Fibroblast of pulmonary artery (primary cell): ENCODE measurements at places on chromosomes 5 and 9.
A peak's percentile ranks its signal among the peaks of the same experiment; 100 is the strongest.

DNA sequence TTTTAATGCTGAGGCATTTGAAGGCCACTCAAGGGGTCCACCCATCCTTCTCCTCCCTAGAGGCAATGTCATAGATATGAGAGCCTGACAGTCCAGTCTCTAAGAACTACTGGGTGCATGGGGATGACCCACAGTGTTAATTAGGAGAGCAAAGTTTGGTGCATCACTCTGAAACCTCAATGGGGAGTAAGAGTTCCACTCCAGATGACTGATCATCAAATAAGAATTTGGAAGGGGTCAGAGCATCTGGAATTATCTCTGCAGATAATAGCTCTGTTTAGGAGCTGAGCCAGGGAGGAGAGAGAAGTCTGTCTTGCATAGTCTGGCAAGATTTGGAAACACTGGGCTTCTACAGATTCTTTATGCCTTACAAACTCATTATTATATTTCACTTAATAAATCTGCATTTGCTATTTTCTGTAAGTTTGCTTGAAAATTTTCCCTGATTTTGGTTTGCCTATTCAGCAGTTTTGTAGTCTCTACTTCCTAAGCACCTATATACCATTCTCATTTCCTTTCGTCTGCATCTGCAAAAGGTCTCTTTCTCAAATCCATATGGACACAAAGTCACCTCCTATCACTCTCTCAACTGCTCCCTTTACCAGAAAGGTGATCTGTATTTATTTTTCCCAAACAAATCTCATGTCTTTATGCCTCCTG is 27.7 kb downstream of the FGF10 start:
- no peak for DNase-seq

DNA sequence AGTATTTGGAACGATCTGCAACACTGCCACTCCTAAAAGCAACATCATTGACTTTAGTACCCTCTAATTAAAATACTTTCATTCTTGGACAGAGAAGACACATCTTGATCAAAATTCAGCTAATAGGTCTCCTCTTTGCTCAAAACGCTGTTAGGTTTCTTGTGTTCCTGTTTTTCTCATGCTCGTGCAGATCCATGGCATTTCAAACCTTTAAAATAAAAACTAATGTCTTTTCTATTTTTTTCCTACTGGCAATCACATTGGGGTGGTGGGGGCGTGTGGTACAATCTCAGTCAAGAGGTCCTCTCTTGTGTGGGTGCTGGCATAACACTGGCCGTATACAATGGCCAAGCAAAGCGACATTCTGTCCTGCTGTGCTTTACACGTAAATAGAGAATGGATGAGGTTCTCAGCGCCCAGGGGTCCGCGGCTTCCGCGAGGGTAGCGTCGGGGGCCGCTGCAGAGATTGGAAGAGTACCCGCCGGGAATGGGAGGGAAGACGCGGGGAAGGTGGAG is 315 bp upstream of the GPR150 start:
- no peak for DNase-seq

- peak; percentile 71 for DNase-seq
Measured at GRCh38 chr5:93186076-93186682, 394.8 kb downstream of the NR2F1-AS1 start.

- no peak for DNase-seq
Measured at GRCh38 chr5:86786955-86787354, 169.2 kb downstream of the COX7C start.

GRCh38 chr9:85392260-85392659 is 349.5 kb downstream of the AGTPBP1 start:
- DNase-seq: no peak

DNA sequence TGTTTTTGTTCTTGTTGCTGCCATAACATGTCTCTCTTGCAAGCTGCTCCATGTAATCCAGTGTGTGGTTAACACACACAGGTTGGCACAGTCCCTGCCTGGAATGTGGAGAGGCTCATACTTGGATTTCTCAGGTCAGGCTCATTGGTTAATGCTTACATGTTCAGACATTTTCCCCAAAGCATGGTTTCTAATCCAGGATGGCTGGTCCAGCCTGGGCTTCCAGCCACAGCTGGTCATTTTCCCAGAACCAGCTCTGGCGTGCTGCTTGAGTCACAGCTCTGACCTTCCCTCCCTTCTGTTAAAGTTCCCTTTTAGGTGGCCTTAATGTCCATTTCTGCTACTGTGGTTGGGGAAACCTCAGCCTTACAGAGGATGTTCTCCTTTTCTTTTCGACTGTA is 294.3 kb downstream of the TAF11L14 start:
- no peak for DNase-seq

GRCh38 chr9:130962418-130963316 is 23.6 kb upstream of the FIBCD1 start:
- DNase-seq: peak; percentile 93

DNA sequence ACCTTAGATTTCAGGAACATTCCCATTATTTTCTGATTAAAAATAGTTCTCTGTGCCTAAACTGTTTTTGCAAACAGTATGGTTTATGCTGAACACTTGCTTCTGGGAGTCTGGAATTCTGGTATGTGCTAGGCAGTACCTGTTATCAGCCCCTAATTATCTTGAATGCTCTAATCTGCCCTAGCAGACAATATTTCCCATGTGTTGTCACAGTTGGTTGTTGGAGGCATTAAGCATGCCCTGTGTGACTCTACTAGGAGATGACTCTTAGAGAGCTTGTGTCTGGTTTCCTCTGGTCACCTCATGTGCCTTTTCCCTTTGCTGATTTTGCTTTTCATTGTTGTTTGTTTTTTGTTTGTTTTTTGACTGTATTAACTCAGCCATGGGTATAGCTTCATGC is 36.6 kb downstream of the UHRF2 start:
- DNase-seq: no peak

DNA sequence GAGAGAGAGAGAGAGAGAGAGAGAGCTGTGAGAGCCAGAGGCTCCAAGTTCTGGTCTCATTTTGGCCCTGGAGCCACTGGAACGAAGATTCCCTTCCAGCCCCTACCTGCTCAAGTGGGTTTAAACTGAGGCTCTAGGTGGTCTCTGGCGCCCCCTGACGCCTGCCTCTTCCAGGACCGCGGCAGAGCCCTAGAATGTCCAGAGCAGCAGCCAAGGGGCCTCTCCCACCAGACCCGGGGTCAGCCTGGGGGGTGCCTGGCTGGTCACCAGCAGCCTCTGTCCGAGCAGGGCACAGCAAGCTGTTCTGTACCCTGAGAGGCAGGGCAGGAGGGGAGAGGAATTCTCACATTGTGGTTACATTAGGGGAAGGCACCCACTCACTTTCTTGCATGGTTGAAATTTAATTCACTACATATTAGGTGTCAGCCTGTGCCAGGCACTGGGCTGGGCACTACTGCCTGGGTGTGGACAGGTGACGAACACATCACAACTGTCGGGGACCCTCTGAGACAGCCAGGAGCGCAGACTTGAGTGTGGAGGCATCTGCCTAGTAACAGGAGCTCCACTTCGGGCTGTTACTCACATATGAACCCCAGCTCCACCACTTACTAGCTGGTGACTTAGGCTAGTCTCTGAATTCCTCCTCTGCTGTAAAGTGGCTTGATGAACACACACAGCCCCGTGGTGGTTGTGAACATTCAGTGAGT is 44.5 kb downstream of the AMBP start:
- DNase-seq: peak; percentile 23

DNA sequence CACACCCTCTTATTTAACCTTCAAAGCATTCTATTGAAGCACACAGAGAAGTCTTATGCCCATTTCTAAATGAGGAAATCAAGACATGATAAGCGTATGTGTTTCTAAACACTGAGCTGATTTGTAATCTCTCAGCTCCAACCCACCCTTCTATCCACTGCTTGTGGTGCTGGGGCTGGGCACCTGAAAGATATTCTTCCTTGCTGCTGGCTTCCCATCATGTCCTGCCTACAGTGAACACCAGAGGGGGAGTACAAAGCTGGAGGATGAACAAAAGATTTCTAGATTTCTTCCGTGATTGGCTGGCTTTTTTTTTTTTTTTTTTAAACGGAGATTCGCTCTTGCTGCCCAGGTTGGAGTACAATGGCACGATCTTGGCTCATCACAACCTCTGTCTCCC is 14.4 kb downstream of the ACTL7A start:
- no peak for DNase-seq

DNA sequence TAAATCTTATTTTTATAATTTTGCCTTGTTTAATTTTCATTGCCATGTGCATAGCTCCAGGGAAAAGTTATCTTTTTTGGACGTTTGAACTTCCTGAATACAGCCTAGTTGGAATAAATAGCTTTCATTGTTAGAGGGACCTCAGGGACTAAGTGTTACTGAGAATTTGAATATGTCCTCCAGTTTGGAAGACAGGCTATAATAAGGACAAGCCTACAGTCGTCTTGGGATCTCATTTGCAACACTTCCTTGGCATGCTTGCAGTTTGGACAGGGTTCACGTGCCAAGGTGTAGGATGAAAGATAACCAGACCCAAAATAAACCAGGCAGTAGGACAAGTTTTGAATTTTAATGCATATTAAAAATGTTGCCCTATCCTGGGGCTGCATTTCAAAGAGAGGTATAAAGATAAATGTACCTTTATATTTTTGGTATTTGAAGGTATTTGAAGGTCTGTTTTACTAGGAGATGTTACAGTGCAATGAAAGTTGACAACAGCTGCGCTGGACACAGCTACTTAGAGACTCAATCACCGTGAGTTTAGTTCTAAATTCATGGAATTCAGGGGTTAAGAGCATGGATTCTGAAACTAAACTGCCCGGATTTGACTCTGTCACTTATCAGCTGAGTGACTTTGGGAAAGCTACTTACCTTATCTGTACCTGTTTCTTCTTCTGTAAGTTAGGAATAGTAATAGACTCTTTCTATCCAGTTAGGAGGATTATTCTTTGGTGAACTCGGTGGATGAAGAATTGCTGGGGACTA is 134.1 kb downstream of the ACTBL2 start:
- peak; percentile 59 for DNase-seq

- DNase-seq: peak; percentile 35
Measured at GRCh38 chr9:8486095-8486494, 686.5 kb upstream of the DMAC1 start.

GRCh38 chr9:27125030-27125429 is 16.0 kb downstream of the TEK start:
- DNase-seq: peak; percentile 99

GRCh38 chr5:132065951-132066701 is 5.7 kb downstream of the IL3 start:
- DNase-seq: no peak

GRCh38 chr5:171268700-171269620 is 40.1 kb upstream of the TLX3 start:
- no peak for DNase-seq

DNA sequence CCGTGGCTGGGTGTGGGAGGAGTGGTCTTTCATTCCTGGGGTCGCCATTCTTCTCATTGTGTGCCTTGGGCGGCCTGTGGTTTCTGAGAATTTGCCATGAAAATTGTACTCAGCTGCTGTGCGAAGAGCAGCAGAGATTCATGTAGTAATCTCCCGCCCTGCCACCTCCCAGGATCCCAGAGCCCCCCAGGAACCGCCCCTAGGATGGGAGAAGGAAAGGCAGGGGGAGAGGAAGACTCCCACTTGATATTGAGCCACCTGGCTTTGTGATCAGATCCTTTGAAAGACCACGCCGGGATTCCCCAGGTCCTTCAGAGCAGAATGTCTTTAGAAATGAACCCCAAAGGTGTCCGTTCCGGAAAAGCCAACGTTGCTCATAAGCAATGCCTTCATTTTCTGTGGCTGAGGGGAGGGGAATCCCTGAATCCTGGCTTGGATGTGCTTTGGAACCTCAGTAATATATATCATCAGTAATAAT is 27.6 kb downstream of the NEURL1B start:
- DNase-seq: no peak

- no peak for DNase-seq
Measured at GRCh38 chr5:90682278-90682677, 123.7 kb downstream of the ADGRV1 start.

DNA sequence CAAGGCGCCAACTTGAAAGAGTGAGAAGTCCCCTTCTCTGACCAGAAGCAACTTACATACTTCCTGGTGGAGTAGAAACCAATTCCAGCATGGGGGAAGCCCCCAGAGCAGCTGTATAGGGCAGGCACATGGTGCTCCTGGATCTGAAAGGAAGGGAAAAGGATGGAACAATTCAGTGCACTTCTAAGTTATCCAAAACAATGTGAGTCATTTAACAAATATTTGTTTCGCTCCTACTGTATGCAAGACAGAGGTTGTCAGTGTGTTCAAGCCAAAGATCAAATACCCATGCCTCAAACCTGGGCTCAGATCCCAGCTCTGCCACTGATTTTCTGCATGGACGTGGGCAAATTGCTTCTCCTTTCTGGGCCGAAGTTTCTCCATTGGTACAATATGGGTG is 67.1 kb downstream of the LHX2 start:
- DNase-seq: peak; percentile 68

GRCh38 chr9:126376311-126377175 is 49.9 kb downstream of the MVB12B start:
- no peak for DNase-seq

DNA sequence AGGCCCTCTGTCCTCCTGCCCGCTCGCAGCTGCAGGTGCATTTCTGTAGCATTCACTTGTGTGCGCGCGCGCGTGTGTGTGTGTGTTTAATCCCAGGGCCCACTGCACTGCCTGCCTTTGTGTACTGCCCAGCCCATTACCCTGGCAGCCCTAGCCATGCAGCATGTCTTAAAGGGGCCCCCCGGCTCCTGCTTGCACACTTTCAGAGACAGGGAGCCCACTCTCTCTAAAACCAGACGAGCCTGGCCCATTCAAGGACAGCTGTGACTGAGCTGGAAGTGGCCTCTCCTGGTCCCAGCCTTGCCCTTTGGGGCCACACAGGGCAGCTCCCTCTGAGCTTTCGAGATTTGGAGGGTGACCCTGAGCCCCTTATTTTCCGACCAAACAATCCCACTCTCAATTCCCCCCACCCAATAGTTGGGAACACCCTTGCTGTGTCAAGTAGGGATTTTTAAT is 98.9 kb downstream of the DAB2IP start:
- no peak for DNase-seq

GRCh38 chr9:101437806-101438232 is 2.2 kb upstream of the ALDOB start:
- DNase-seq: no peak

GRCh38 chr5:140125637-140126036 is at the start of gene IGIP:
TSS of gene IGIP (plus strand) at chr5:140125937. CDS start at chr5:140128477, 2,540 bp downstream.
- no peak for DNase-seq

- peak; percentile 85 for DNase-seq
Measured at GRCh38 chr9:69945671-69946141, 97.9 kb upstream of the MAMDC2 start.

DNA sequence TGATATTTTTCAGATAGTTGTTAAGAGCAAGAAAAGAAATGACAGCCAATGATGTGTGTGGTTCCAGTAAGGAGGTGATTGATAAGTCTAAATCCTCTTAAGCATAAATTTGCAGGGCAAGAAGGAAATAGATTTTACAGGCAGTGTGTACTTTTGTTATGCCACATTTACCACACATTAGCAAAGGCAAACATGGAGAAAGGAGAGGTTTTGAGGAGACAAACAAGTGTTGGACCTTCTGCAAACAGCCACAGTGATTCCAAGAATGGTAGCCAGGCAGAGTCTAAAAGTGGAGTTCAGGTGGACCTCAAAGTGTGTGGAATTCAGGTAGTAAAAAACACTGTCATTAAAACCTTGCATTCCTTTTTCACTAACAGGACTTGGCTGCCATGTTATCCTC is 295.9 kb upstream of the ITGA1 start:
- no peak for DNase-seq

- DNase-seq: no peak
Measured at GRCh38 chr9:3246241-3246640, 279.6 kb downstream of the RFX3 start.

- no peak for DNase-seq
Measured at GRCh38 chr5:72231991-72232703, 87.9 kb downstream of the MRPS27 start.
